T-helper 2 cell (primary cell): ENCODE measurements at places on chromosomes 16 and 17.

GRCh38 chr16:907842-908241, 62.9 kb downstream of the LMF1 start:
- DNase-seq: no peak

GRCh38 chr16:27332105-27332504, 18.3 kb downstream of the IL4R start:
- no peak for DNase-seq

DNA sequence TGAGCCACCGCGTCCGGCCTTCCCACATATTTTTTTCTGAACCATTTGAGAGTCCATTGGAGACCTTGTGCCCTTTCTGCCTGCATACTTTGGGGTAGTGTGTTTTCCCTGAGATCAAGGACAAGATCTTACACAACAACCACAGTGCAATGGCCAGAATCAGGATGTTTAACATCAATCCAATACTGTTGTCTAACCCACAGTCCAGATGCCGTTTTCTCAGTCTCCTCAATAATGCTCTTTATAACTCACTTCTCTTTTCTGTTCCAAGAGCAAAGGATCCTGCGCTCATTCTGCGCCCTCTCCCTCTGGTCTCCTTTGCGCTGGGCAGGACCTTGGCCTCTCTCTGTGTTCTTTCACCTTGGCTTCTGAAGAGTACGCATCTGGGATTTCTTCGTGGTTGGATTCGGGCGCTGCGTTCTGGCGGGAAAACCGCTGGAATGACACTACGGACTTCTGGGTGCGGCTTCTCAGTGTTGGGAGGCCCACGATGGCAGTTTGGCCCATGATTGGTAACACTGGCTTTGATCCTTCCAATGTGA, 16.6 kb downstream of the CBX4 start:
- no peak for DNase-seq

GRCh38 chr16:751152-752006, 9.2 kb upstream of the MSLN start:
- no peak for DNase-seq

GRCh38 chr17:17491031-17491471, 5.1 kb downstream of the RASD1 start:
- DNase-seq: no peak

DNA sequence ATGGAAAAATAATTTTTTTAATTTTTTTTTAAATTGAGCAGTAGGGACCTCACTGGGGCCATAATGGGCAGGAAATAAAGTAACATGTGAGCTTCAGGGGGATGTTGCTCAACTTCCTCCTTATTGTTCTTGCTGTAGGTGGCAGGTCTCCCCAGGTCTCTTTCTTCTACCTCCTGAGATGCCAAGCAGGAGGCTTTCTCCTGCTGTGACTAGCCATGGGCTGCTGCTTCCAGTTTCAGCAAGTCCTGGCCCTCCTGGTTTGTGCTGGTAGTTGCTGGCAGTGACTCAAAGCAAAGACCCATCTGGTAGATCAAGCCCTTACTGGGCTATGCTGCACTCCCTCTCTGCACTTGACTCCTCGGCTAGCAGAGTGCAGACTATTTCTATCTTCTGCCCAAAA, 2.3 kb downstream of the DPEP2NB start:
- DNase-seq: no peak

DNA sequence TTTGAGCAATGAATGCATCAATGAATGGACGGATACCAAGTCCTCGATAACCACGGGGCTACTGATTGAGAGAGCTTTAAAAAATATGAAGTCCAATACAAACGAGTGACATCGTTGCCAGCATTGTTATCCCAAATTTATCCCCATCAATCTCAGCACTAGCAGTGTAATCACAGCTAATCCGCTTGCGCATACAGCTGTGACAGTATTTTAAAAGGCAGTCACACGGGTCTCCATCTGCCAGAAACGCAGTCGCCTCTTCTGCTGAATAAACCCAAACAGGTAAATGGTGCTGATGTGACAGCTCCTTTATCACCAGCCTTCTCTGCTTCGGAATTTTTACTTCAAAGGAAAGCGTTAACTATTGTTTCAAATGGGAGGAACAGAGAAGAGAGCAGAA, 311.1 kb downstream of the XYLT1 start:
- DNase-seq: no peak

DNA sequence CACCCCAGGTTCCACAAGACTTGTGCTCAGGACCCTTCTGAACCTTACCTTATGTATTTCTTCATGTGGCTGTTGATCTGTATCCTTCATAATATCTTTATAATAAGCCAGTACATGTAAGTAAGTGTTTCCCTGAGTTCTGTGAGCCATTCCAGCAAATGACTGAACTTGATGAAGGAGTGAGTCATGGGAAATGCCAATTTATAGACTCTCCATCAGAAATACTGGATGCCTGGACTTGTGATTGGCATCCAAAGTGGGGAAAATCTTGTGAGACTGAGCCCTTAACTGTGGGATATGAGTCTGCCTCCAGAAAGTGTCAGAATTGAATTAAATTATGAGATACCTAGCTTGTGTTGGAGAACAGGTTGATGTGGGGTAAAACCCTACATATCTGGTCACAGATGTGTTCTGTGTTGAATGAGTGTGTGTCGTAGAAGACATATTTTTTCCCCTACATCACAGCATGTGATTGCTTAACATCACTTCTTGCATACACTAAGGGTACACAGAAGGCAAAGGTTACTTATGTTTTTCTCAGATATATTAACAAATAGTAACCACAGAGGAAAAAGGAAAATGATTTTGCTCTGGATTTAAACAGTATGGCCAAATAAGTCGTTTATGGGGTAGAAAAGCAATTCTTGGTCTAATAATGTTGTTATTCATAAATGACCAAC, 70.2 kb upstream of the NETO2 start:
- DNase-seq: no peak

GRCh38 chr16:67456391-67457081, 24.4 kb downstream of the ATP6V0D1 start:
- no peak for DNase-seq

DNA sequence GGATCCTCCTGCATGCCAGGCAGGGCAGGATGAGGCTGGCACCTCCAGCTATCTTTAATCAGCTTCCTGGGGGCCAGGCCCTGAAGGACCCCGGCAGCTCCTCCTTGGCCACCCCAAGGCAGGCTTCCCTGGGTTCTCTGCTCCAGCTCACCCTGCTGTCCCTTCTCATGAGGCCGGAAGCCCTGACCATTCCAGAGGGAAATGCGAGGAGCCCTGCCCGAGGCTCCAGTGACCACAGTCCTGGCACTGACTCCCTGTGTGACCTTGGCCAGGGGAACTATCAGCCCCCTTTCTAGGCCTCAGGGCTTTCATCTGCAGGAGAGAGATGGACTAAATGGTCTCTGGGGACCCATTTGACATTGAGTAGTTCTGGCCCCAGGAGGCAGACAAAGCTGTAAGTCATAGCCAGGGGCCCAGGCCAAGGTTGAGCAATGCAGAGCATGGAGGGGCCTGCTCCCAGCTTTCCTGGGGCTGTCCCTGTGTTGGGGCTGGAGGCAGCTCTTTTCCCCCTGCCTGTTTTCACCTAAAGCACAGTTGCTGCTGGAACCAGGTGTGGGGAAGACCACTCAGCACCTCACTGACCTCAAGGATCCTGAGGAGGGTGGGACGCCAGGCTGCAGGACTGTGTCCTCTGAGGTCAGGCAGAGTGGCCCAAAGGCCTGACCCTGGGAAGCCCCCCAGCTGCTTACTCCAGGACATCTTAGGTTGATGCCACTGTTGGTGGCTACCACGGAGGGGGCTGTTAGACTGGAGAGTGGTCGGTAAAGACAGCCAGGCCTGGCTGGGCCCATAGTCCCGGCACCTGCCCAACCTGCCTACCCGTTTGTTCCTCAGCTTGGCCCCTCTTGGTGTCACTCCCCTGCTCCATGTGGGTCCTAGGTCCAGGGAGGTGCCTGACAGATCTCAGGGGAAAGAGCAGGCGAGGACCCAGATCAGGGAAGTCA, 8.1 kb downstream of the KCNH6 start:
- DNase-seq: no peak

DNA sequence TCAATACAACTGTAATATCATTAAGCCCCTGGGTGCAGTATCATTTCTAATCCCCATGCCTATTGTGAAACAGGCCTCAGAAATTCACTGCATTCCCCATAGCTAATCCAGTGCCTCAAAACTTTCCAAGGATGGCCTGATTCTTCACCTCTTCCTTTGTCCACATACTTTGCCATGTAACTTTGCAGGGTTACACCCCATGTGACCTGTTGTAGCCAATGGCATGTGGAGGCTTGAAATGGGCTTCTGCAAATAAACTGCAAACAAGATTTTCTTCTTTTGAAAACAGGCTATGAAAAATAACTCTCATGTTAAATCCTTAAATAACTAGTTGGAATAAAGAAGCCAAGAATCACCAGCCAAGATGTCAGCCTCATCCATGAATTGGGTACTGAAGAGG, 35.9 kb downstream of the ABCA10 start:
- DNase-seq: no peak

GRCh38 chr17:29050176-29050575, 7.2 kb downstream of the PIPOX start:
- no peak for DNase-seq

GRCh38 chr17:58329810-58330537, 1.4 kb upstream of the TSPOAP1 start:
- peak; percentile 24 for DNase-seq

- DNase-seq: no peak
Observed at GRCh38 chr16:68426347-68426652, 22.0 kb downstream of the SMPD3 start.

DNA sequence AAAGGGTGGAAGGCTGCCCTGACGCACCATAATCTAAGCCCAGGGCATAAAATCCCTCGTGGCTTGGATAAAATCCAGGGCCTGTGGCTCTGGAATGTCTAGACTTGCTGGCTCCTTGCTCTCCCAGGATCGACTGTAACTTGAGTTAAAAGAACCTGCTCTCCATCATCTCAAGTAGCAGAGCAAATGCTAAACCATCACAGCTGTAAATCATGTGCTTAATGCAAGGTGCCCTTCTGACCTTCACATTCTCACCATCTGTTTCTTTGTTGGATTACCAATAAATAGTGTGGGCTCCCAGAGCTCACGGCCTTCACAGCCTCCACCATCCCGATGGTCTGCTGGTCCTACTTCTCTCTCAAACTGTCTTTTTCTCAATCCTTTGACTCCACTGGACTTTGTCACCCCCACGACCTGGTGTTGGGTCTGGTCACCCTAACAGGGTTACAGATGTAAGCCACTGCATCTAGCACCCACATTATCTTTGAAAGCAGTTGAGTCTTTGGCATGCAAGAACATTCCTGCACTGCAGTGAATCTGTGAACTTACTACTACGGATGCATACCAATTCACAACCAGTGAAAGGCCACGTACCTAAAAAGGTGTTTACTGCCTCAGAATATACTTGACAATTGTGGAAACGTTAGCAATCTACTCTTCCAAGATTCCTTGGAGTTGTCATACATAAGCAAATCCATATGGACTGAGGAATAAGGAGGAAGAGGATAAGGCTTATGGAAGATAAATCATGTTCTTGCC, 15.3 kb downstream of the RSL1D1 start:
- DNase-seq: no peak

GRCh38 chr16:66616592-66616991, 12.1 kb downstream of the CMTM3 start:
- DNase-seq: no peak

DNA sequence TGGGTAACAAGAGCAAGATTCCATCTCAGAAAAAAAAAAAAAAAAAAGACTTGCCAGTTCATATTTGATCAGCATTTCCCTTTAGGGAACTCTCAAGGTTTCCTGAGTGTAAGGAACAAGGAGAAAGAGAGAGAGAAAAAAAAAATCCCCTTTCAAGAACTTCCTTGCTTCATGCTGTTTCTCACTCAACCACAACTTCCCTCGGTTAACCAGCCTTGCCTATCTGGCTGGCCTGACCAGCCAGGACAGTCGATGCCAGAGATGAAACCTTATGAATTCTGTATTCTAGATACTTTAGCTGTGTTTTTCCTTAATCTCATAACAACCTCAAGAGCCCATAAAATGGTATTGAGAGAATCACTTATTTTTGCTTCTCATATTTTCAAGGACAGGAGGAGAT, 2.6 kb upstream of the N4BP1 start:
- peak; percentile 53 for DNase-seq

GRCh38 chr16:48153774-48154173, 2.0 kb downstream of the ABCC12 start:
- no peak for DNase-seq

- no peak for DNase-seq
Observed at GRCh38 chr17:40453881-40454612, 10.8 kb downstream of the IGFBP4 start.

DNA sequence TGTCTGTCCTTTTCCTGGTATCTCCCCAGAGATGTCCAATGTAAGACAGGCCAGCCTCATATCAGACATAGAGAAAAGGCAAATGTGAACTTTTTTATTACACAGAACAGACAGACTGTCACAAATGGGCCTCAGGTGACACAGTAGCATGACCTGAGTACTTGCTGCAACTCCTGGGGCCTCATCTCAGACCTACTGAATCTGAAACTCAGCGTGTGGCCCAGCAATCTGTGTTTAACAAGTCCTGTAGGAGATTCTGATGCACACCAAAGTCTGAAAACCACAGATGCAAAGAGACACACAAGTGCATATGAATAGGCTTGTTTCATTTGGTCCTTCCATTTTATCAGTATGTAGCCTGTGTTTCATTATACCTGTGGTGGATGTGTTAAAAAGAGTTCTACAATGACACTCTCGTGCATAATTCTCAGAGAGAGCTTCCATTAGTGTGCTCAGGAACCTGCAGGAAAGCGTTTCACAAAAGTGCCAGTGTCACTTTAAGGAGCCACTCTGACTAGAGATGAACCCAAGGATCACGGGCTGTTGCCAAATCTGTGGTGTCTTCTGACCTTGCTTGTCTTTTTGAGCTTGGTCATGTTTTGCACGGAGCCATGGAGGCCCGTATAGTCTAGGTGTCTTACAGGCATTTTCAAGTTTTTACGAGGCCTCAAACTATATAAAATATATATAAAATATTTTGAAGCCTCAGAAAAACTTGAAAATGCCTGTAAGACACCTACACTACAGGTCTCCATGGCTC, 33.8 kb upstream of the NF1 start:
- DNase-seq: no peak

- no peak for DNase-seq
Observed at GRCh38 chr16:16005721-16006120, 56.3 kb downstream of the ABCC1 start.

DNA sequence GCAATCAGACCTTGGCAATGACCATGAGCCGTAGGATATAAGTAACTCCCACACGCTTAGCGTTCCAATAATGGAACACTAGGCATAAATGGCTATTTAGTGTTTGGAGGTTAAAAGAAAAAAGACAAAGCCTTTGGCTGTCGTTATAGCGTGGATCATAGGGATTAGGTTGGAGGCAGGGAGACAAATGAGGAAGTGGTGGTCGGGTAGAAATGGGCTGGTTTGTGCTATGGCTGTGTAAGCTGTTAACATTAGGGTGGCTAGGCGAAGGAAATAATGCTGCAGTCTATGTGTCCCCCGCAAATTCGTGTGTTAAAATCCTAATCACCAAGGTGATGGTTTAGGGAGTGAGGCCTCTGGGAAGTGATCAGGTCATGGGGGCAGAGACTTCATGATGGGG, 120.4 kb upstream of the IRX6 start:
- no peak for DNase-seq
